ENCODE measurements at places on chromosomes 16 and 17.
A peak's percentile ranks its signal among the peaks of the same experiment; 100 is the strongest.

- DNase-seq, result no peak
These were observed 14.3 kb downstream of the ACSF2 start for GRCh38 chr17:50440172-50440837.

DNA sequence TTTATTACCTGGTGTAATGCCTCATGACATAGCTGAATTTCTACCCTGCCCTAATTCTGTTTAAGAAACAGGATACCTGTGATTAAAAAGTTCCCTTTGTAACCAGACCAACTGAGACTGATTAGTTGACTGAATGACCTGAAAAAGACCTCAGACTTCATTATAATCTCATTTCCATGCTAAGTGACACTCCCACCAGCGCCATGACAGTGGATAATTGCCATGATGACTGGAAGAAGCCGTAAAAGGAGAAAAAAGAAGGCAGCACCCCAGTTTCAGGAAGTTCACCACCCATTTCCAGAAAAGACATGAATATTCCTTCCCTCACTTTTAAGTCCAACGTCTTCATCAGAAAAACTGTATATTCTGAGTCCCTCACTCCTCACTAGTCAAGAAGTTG is 125.6 kb upstream of the HS3ST4 start:
- no peak for DNase-seq

DNA sequence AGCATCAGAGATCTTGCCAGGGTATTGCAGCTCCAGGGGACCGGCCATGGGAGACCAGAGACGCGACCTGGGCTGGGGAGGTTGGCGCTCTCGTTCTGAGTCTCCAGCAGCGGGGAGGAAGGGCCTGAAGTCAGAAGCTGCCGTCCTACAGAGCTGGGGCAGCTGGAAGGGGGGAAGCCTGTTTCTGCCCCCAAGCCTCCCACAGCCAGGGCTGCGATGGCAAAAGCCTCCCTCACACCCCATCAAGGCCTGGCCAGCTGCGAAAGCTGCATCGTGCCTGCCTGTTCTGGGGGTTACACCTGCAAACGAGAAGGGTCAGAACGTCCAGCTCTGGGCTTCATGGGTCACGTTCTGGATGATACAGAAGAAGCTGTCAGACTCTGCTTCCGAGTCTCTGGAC is 26.1 kb downstream of the MAPK8IP3 start:
- no peak for DNase-seq

- DNase-seq, result no peak
These were observed 761 bp upstream of the CCL8 start for GRCh38 chr17:34318474-34318873.

DNA sequence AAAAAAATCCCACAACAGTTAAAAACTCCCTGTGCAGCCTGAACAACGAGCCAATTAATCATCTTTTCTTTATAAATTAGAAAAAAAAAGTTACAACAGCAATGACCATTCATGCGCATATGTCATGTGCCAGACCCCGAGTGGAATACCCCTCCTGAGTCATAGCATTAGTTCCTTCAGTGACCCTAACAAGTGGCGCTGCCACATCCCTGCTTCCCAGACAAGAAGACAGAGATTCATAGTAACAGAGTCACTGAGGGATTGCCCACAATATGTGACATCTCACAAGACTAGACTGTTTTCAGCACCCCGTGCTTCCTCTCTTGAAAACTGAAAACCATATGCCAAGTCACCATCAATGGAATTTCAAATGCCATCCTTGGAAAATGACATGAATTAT is 7.9 kb downstream of the UMOD start:
- no peak for DNase-seq

DNA sequence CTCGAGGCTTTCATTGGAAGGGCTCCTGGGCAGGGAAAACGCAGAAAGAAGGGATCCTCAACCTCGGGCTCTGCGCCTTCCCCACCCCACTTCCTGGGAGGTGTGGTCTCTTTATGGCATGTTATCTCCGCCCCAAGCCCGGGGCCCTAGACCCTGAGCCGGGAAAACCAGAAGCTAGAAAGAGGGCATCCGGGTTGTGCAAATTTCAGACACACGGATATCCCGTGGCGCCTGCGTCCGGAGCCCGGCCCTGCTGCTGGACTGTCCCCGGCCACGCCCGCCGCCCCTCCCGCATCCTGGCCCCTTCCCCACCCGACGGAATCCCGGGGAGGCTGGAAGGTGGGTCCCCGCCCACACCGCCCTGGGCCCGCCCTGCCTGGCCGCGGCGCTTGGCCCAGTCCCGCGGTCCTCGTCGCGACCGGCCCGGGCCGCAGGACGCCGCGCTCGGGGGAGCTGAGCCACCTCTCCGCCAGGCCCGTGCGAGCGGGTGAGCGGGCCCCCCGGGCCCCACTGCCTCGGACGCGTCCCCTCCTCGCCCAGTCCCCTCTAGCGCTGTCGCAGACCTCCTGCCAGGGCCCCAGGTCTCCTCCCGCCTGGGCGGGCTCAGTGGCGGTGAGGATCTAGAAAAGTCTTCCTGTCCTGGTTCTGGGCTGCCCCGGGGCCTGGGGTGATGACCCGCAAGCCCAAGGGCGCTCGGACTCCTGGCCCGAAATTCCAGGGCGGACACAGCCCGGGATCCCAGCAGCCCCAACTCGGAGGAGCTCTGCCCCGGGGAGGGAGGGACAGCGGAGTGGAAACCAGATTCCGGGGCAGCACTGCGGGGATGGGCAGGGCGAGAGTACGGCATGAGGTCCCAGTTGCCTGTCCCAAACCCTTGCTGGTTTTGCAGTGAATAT is at the start of gene SLC16A5:
Gene SLC16A5, plus strand, starts transcription at position 397 of the 896 bp plus-strand sequence. CDS start 5,683 bp downstream, outside the sequence.
- peak; percentile 85 for DNase-seq

DNA sequence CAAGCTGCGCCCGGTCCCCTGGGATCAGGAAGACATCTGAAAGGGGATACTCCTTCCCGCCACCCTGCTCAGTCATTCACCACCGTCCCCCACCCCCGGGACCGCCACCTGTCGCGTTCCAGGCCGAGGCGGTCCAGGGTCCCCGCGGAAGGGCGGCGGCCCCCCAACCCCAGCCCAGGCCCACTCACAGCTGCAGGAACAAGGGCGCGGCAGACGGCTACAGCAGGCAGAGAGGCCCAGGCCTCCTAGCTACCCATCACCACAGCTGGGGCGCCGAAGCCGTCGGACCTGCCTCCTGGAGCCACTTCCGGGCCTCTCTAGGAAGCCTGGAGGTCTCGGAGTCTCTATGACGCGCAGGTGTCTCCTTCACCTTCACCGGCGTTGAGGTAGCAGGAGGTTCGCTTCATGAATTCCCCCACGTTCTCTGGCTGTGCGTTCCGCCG is at the start of gene SDR42E1:
Gene SDR42E1, minus strand, starts transcription at position 272 of the 443 bp plus-strand sequence. CDS start 10,612 bp downstream, outside the sequence.
- no peak for DNase-seq

DNA sequence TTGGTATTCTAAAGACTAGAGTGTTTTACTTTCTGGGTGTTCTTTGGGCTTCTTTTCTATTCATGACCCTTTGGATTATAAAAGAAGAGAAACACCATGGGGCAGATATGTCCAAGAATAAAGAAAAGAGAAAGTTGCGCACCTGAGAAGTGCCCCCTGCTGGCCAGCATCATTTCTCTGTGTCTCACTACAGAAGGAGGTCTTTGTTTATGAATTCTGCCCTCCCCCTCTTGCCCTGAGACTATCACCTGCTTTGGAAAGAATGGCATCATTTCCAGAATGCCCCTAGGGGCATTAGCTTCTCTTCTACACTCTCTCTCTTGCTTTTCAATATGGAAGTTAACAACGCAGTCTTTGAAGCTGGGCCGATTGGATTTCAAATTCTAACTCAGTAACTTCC is 45.0 kb downstream of the CDH13 start:
- no peak for DNase-seq

GRCh38 chr16:46482895-46483294 is 138.3 kb downstream of the SHCBP1 start:
- no peak for DNase-seq

DNA sequence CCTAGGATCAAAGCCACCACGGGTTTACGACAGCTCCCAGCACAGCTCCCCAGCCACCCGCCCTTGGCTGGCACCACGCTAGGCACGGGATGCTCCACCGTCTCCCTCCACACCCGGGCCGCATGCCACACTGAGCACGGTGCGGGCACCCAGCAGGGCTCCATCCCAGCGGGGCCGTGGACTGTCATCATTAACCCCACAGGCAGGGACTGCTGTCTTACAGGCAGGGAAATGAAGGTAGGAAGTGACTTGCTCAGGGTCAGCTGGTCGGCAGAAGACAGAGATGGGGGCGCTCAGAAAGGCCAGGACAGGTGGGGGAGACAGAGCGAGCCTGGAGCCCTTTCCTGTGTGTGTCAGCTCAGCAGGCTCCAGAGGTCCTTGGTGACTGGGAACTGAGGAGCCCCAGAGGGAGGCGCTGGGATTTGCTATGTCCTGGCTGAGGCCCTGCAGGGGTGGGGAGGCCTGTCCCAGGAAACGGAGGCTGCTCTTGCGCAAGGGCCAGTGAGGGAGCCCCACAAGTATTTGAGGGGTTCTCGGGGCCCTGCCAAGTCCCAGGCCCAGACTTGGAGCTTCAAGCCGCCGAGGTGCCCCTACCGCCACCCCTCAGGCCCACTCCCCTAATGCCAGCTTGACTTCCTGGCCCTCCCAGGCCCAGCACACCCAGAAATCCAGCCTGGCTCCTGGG is 3.2 kb downstream of the UBALD1 start:
- DNase-seq, result peak; percentile 13

DNA sequence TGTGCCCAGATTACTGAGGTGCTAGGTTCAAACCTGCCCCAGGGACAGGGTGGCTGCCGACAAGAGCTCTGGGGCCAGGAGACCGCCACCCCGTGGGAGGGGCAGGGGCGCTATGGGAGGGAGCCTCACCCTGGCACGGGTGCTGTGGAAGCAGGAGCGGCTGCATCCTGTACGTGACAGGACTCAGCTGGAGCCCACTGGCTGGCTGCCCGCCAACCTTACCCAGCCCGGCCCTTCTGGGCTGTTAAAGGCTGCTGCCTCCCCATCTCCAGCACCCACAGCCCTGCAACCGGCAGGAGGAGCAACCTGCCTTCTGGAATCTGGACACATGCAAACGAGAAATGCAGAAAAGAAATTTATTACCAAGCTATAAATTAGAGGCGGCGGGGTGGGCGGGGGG is 11.2 kb downstream of the PAM16 start:
- DNase-seq, result no peak

DNA sequence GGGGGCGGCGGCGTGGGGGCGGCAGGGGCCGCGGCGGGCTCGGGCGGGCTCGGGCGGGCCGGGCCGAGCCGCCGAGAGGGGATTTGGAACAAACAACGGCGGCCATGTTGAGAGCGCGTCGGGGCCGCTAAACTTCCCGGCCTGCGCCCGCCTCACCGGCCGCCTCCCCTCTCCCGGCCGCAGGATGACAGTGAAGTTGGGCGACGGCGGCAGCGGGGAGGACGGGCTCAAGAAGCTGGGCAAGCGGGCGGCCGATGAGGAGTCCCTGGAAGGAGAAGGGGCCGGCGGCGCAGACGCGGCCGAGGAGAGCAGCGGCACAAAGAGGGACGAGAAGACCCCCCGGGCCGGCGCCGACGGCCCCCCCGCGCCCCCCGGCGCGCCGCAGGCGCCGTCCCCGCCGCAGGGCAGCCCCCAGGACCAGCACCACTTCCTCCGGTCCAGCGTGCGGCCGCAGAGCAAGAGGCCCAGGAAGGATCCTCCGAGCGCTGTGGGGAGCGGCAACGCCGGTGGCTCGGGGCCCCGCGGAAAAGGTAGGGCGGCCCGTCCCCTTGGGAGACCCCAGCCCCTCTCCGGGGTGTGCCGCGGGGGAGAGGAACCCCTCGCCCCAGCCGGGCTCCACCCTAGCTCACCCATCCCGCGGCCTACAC is 2.4 kb downstream of the CRAMP1 start:
- DNase-seq, result peak; percentile 41

DNA sequence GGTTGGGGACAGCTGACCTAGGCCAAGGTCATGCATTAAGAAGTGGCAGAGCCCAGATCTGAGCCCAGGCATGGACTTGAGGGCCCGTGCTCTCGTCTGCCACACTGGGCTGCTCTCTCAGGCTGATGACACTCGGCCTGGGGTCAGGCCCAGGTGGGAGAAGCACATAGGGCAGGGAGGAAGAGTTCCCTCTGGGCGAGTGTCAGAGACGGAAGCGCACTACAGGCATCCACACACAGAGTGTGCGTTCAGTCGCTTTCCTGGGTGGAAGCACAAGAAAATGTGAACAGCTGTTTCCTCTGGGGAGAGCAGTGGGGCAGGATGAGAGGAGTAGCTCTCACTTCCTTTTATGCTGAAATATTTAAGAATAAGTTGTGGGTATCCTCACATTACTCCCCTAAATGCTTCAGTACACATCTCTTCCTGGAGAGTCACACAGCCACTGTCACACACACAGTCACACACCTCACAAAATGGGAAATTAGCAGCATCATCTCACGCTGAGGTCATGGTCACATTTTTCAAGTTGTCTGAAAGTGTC is 59.7 kb downstream of the B9D1 start:
- no peak for DNase-seq

DNA sequence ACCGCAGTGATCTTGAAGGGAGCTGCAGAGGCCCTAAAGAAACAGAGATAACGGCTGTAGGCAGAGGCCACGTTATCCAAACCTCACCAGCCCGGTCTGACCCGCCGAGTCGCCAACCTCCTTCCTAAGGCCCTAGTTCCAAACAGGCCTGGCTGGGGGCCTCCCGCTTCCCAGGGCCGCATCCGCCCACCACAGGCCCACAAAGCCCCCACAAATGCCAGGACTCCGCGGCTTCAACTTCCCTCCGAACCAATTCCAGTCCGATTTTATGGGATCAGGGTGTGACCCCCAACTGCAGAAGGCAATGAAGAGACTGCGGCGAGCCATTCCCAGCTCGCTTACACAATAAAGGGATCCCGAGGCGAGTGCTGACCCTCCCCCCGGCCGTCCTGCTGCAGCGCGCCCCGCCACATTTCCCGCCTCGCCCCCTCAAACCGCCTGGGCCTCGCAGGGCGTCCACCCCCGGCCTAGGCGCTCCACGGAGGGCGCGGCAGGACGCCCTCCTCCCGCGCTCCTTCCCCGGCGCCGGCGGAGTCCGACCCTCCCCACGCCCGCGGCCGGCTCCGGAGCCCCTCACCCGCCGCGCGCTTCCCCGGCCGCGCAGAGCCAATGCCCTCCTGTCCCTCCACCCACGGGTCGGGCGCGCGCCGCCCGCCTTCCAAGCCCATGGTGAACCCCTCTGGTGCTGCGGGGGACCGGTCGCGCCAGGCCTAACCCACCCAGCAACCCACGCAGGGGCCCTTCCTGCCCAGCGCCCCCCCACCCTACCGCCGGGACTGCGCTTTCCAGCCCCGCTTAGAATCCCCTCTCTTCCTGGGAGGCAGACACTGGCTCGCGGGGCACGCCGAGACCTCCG is 926 bp downstream of the MYH10 start:
- DNase-seq, result no peak

DNA sequence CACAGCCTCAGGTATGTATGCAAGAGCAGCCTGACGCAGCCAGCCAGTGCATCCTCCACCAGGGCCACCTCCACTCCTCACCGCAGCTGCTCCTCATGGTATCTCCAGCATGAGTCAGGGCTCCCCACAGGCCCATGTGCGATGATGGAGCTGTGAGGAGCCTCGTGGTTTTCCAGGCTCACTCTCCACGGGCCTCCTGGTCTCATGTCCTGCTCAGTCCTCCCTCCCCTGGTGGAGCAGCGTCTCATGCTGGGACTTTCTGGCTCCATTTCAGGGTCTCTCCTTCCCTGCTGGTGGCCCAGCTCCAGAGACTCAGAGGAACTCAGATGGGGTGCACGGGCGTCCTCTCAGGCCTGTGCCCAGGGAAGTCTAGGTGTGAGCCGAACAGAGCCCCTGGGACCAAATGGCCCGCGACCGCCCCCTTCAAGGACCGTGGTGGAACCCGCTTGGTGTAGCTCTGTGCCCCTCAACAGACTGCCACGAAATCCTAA is 70.4 kb downstream of the METRNL start:
- peak; percentile 55 for DNase-seq

GRCh38 chr16:70735141-70735979 is 49.5 kb upstream of the MTSS2 start:
- peak; percentile 90 for DNase-seq

- no peak for DNase-seq
These were observed 13.5 kb downstream of the CA4 start for GRCh38 chr17:60163108-60163784.

GRCh38 chr16:89472711-89473075 is 17.7 kb downstream of the ANKRD11 start:
- no peak for DNase-seq
